ENCODE measurements at places on chromosomes 11 and 22.

DNA sequence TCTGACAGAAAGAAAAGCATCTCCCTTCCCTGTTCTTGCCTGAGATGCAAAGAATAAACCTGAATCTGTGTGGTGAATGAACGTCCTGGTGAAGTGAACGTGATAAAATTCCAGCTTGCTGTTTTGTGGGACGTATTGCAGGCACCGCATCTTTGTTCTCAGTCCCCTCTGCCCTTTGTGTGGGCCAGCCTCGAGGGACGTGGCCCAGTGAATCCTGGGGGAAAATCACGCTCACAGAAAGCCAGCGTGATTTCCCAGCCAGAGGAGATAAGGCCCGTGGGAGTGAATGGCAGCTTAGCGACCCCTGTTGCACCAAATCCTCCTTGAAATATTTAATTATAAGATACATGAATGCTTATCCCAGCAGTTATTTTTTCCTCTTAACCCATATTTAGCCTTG is 129.1 kb downstream of the COMMD9 start:
- no peak for DNase-seq

DNA sequence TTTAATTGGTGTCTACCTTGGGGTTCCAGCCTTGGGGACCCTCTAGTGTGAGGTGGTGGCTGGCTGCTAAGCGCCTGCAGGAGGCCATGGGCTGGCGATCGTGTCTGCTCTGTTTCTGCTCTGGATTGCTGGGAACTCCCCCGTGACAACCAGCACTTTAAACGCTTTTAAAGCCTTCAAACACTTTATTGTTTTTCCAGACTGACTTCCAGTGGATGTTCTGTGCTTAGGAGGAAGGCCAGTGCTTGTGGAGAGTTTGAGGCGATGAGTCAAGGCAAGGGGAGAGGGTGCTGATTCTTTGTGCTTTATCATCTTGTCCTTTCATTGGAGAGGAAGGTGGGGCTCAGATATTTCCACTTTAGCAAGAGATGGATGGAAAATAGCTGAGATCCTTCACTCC is 81.6 kb downstream of the FLI1 start:
- no peak for DNase-seq

DNA sequence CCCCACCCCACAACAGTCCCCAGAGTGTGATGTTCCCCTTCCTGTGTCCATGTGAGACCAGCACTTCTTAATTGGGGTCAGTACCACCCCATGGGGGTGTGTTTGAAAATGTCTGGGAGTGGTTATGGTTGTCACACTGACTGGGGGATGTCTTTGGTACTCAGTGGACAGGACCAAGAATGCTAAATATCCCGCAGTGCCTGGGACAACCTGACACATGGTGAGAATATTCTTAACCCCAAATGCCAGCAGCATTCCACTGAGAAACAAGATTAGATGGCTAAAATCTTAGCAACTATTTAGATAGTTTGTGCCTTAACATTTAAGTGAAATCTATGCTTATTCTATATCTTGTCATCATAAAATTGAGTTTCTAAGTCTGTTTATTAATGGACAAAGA is 177.5 kb upstream of the ZBED5 start:
- DNase-seq: no peak

DNA sequence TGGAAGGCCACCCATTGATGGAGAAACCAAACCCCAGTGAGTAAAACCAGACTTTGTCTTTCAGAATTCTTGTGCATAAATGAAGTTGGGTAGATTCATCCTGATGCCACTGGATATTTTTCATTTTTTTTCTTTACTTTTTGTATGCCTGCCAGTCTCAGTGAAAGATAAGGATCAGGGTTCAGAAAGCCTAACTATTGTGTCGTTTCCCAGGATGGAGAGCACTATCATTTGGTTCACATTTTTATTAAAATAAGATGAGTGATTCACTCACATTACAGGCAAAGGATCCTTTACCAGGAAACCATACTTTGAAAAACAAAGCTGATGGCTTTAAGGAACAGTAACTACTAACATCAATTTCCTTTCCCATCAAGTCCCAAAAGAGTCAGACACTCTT is 52.0 kb downstream of the ARFGAP2 start:
- no peak for DNase-seq

GRCh38 chr22:49163258-49163959 is 664.3 kb downstream of the BRD1 start:
- DNase-seq: no peak

- no peak for DNase-seq
Observed at GRCh38 chr11:116742104-116742503, 30.7 kb downstream of the BUD13 start.

DNA sequence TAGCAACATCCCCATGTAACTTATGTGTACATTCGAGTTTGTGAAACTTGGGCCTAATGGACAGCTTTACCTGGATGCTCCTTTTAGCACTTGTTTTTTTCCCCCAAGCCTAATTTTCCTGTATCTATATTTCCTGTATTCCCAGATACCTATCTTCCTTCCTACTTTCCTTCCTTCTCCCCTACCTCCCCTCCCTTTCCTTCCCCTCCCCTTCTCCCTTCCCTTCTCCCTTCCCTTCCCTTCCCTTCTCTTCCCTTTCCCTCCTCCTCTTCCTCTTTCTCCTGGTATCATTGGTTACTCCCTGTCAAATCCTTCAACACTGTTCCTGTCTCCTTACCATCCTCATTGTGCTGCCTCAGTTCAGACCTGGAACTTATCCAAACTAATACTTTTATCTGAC is 111.8 kb downstream of the HIPK3 start:
- DNase-seq: no peak

DNA sequence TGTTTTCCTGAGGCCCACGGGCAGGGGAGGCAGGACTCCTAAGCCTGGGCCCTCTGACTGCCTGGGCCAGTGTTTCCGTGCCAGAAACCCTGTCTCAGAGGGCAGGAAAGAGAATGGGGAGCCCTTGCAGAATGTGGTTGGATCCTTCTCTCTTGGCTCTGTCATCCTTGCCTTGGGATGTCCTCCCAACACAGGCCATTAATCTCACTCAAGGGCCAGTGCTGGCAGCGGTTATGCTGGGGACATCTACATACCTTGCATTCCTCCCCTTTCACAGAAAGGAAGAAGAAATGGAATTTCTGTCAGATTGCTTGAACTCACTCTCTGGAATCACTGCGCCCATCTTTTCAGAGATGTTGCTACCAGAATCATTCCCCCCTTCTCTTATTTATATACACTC is 296.9 kb downstream of the KIRREL3 start:
- DNase-seq: no peak

DNA sequence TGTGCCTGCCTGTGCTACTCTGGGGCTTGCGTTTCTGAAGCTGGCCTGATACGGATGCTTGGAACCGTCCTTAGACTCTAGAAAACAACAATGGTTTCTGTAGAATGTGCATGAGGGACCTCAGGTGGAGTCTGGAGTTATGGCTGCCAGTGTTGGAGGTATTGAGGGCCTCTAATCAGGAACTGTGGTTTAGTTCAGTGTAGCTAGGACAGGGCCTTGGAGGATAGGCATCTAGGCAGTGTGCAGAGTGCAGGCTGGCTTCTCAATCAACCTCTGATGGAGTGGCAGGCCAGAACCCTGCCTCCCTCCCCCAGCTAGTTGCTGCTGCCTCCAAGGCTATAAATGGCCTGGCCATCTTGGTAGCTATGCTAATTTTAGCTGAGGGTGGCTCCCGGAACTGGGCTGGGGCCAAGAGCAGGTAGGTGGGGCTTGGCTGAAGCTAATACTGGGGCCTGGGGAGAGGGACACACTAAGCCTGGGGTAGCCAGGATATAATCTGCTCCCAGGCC is 4.0 kb downstream of the STIM1 start:
- no peak for DNase-seq

- DNase-seq: no peak
Observed at GRCh38 chr11:116777056-116777455, 4.3 kb upstream of the BUD13 start.

DNA sequence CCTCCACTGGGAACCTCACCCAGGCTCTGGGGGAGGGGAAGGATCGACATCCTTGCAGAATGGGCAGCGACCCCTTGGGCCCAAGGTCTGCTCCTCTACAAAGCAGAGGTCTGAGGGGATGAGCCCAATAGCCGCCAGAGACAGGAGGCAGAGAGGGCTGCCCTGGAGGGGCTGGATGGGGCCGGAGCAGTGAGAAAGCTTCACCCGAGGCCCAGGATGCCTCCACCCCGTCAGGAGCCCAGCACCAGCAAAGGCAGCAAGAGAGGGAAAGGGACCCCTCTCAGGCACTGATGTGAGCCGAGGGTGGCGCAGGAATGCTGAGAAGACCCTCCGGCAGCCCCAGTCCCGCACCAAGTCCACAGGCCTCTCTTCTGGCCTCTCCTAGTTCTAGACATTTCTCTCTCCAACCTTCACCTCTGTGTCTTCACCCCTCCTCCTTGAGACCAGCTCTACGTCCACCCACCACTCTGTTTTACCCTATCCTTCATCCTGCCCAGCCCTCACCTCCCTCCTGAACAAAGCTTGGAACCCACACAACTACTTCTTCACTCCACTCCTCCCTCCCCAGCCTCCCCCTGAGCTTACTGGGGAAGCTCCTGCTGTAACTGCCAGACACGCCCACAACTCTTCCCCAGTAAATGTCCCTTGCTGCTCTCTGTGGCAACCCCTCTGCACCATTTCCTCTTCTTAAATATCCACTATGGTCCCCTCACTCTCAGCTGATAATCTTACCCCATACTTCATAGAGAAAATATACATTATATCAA is 131.9 kb downstream of the MPPED1 start:
- DNase-seq: no peak

DNA sequence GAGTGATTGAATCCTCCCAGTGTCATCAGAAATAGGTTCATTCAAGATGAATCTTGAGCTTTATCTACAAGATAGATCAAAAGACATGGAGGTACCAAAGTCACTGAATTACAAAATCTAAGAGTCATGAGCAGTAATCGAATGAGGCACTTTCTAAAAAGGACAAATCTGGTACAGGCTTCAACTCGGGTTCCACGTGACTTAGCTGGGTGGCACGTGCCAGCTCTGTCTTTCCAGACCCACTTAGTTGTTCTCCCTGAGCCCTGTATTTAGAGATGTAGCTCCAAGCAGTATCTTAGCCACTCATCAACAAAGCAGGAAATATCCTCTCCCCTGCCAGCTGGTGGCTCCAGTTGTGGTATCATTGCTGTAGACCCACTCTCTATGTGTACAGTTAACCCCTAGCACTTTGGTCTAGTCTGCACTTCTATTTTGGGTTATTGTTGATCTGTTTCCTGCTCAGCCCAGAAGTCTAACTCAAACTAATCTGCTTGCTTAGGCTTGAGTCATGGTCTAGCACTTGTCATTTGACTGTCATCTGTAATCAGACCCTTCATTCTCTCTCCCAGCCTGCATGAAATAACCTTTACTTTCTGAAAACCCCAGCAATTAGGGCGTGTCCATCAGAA is 528.7 kb downstream of the ETS1 start:
- no peak for DNase-seq

DNA sequence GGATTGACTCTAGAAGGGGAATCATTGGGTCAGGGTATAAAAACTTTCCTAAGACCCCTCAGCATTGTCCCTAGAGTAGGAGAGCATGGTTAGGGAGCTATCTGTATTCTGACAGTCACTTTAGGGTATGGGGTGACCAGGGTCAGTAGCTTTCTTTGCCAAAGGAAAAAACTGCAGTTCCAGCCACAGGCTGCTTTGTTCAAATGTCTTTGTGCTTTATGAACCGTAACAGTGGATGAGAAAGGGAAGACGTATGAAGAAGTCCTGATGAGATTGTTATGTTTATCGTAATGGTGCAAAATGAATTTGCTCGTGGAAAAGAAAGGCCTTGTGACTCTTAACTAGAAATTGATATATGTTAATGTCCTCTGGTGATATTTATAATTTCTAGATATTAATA is 30.0 kb downstream of the CYB5R2 start:
- no peak for DNase-seq

- DNase-seq: no peak
Observed at GRCh38 chr11:116651737-116652237, 121.0 kb downstream of the BUD13 start.

DNA sequence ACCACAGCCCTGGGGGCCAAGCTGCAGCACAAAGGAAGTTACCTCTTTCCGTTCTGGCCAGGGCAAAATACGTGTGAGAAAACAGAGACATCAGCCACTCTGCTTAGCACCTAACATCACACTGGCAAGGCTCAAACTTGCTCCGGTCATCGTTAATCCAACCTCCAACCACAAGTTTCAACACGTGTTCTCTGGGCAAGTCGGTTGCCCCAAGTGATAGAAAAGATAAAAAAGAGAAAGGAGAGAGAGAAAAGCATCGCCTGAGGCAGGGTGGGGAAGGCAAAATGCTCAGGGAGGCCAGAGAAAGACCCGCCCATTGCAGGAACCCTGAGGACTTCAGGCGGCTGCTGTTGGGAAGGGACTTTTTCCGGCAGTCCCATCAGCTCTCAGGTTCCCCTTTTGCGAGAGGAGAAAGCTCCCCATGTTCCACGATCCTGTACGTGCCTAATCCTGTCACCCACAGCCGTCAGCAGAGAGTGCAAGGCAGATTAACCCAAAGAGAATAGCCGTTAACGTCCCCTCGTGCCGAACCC is 18.5 kb upstream of the B4GALNT4 start:
- no peak for DNase-seq

DNA sequence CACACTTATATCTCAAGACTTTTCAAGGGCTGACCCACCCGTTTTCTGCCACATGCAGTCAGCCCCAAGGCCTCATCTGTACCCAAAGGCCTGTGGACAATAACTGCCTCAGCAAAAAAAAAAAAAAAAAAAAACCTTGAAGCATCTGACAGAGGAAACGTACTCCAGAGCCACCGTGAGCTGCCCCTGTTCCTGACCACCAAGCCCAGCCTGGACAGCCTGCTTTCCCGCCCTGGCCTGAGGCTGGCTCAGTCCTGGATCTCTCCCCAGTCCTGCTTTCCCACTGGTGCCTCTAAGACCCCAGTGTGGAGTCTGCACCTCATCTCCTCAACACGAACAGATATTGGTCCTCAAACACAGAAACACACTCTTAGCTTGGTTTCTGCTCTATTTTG is 66.5 kb downstream of the SLC35F2 start:
- DNase-seq: no peak

DNA sequence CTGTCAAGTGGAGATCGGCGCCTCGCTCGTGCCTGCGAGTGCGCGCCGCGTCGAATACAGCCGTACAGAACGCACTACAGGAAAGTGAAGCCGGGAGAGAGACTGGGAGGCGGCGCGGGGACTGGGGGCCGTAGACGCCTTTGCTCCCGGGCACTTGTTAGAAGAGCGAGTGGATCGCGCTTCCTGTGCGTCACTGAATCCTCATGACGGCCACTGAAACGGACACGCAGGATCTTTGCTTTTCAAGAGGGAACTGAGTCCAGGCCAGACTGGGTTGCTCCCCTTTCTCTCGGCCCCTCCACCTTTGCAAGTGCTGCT is 314 bp downstream of the RIC8A start:
- DNase-seq: no peak

- no peak for DNase-seq
Observed at GRCh38 chr22:35392357-35392756, 7.6 kb upstream of the MCM5 start.
